ENCODE measurements at places on chromosomes 3 and 15.

DNA sequence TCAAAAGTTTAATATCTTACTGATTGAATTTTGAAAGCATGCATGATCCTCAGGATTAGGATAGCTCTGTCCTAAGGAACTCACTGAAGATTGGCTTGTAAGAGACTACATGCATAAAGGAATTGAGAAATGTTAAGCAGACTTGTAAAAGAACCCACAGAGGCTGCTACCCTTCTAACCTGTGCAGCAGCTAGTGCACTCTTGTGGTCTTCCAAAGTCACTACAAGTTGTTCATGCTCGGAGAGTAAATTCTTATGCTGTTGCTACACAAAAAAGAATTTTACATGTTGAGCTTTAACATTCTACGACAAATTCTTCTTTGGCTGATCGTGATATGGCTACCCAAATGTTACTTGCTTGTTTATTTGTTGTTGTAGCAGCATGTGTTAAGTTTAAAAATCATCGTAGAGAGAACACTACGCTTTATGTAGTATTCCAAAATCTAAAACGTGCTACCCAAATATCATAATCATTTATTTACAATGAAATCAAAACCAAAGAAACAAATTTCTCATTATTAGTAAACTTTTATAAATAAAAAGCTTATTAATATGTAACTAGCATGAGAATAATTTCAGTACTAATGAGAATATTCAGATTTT lies 55.0 kb downstream of the GOLIM4 start:
- no peak for DNase-seq

- no peak for DNase-seq
These were observed 8.0 kb upstream of the FILIP1L start for GRCh38 chr3:100122321-100122720.

GRCh38 chr3:99172736-99173657 lies 271.5 kb upstream of the DCBLD2 start:
- no peak for DNase-seq

- no peak for DNase-seq
These were observed 86.8 kb upstream of the MEF2A start for GRCh38 chr15:99478977-99479376.

- no peak for DNase-seq
These were observed 680.6 kb downstream of the NTRK3 start for GRCh38 chr15:87575896-87576473.

GRCh38 chr15:48131324-48131723 lies 10.5 kb downstream of the SLC24A5 start:
- no peak for DNase-seq

DNA sequence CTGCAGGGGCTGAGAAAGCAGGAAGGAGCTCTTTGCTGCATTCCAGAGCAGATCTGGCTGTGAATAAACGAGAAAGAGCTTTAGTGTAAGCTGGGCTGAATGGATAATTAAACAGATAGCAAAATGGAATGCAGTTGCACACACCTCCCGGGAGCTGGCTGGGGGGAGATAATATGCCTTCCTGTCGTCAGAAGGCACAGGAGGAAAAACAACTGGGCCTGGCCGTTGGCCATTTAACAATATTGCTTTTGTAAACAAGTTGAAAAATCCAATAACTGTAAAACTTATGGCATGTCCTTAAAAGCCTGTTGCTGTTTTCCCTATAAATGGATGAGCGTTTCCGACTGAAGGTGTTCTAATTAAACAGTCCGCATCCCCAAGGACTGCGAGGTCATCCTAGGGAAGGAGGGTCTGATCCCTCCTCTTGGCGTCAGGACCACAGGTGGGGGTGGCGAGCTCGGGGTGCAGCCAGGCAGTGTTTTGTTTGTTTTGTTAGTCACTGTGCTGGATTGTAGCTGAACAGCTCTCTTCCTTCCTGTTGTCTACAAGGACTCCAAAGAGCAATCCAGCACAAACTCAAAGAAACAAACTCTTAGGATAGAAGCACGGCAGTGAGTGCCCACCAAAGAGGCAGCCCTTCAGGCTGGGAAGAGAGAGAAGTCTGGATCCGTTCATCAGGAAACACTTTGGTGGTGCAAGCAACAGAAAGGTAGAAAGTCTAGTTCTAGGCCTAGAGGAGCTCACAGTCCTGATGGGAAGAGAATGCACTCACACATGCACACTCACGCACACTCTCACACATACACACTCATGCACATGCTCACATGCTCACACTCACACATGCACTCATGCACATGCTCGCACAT lies 133.4 kb upstream of the SMAD3 start:
- no peak for DNase-seq

- DNase-seq: no peak
These were observed 166.6 kb downstream of the SATB1 start for GRCh38 chr3:18258492-18258891.

- DNase-seq: no peak
These were observed 239.7 kb downstream of the UBE2E2 start for GRCh38 chr3:23442598-23443383.

- DNase-seq: no peak
These were observed 11.1 kb upstream of the TBC1D21 start for GRCh38 chr15:73862276-73862675.

DNA sequence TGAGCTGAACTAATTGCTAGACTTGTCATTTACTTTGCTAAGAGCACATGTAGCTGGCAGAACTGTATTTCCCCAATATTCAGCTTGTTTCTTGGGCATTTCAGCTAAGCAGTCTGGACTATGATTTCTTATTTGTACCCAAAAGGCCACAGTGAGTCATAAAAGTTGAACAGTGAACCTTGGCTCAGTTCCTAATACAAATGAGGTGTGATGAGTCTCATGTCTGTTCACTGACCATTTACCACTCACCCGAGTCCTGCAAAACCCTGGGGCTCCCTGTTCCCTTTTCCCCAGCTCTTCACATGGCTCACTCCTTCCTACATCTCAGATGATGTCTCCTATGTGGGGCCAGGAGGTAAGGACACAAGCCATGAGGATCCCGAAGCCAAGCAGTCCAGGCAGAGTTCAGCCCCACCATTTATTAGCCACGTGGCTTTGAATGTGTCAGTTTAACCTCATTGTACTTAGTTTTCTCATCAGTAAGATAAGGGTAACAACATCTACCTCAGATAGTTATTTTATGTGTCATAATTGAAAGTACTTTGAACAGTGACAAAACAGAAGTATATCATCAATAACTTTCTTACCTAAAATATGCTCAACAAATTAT lies 239.3 kb downstream of the IL5RA start:
- no peak for DNase-seq

GRCh38 chr3:40309925-40310695 lies 603 bp downstream of the EIF1B start:
- DNase-seq: peak; percentile 12

DNA sequence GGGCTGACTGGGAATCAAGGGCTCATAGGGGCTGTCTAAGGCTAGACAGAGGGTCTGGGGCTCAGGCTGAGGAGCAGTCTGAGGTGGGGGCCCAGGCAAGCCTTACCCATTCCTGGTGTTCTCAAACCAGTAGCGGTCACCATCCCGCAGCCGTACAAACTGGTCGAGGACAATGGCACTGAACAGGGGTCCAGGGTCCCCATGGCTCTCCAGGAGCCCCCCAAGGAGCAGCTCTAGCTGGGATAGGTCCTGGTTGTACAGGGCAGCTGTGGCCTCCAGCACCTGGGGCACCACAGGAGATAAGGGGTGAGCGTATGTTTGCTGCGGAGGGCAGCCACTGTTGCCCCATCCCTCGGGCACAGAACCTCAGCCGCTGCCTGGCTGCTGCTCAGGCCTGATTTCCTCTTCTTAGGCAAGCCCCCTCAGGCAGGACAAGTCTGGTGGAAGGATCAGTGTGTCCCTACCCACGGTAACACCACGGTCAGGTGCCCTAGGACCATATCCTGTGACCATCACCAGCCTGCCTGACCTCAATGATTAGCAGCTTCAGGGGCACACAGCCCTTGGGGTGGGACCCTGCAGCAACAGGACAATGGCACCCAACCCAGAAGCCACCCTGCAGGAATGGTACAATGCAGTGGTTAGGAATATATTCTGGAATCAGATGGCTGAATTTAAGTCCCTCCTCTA lies 5.9 kb downstream of the DUOX2 start:
- no peak for DNase-seq

DNA sequence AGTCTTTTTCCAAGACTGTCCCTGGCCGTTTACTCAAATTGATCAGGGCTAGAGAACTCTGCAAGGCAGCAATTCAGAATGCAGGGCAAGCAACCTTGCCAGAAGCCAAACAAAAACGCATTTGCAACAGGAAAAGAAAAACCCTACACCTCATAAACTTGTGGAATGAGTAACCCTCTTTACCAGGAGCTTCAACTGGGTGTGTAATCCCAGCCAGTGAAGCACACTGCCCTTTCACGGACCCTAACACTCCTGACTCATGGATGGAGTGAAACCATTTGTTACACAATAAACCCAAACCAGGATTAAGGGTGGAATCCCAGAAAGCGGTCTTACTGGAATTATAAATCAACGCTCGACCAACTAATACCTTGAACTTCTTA lies 14.8 kb upstream of the LDHAL6B start:
- DNase-seq: no peak

DNA sequence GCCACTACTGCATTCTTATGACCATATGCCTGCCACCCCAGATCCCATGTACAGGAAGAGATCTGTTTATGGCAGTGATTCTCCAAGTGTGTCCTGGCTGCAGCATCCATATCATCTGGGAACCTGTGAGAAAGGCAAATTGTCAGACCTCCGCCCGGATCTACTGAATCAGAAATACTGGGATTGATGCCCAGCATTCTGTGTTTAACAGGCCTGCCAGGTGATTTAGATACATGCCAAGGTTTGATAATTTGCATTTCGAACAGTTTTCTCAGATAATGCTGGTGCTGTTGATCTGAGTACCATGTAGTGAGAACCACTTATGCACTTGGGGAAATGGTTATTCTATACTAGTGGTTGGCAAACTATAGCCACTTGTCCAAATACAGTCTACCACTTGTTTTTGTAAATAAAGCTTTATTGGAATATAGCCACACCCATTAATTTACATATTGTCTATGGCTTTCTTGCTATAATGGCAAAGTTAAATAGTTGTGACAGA lies 165.4 kb downstream of the SSR3 start:
- DNase-seq: no peak

DNA sequence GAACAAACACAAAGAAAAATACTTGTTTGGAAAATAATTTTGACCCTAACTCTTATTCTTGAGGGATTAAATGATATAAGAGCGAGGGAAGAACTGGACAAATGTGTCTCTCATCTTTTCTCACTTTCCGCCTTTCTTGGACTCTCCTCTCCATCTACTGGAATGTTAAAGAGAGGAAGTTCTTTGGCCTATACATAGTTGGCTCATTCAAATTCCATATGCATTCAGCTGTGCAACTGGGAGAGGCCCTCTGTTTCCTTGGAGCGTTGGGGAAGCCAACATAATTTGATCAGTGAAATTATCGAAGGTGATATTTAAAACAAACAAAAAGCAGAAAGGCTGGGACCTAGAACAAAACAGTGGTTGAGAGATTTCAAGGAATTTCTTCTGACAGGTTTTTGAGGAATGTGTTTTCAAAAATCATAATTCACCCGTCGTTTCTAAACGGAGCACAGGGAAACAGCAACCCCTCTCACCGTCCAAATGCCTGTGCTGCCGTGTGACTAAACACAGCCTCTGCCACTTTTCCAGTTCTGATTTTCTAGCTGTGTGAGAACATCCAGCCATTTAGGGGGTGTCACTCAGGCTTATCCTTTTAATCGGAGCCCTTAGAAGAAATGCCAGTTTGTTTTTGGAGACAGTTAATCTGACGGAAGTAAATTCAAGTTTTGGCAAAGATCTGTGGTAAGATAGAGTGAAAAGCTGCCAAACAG lies 489.9 kb downstream of the SOX2 start:
- DNase-seq: no peak

DNA sequence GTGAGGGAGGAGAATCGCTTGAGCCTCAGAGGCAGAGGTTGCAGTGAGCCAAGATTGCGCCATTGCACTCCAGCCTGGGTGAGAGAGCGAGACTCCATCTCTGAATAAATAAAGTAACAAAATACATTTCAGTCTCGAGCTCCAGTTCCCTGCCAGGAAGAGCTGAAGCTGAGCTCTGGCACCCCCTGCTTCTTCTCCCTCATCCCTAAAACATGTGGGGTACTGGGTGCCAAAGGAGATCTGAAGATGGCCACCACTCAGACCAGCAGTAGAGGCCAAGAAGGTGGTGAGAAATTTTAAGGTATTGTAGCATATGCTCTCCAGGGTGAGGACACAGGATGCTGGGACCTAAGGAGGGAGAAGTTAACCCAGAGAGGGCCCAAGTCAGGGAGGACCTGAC lies 75.0 kb upstream of the CGNL1 start:
- no peak for DNase-seq

- no peak for DNase-seq
These were observed 157.8 kb downstream of the MECOM start for GRCh38 chr3:169505577-169506230.

DNA sequence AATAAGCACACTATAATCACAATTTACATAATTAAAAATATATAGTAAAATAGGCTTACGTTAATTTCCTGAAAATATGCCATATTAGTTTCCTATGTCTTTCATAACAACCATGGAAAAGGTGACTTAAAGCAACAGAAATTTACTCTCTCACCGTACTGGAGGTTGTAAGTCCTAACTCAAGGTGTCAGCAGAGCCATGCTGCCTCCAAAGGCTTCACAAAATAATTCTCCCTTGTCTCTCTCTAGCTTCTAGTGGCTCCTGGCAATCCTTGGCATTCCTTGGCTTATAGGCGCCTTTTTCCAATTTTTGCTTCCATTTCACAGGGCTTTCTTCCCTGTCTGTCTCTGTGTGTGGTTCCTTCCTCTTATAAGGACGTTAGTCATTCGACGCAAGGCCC lies 7.6 kb downstream of the SI start:
- DNase-seq: no peak

GRCh38 chr3:107660306-107660976 lies 137.7 kb downstream of the BBX start:
- DNase-seq: no peak

- no peak for DNase-seq
These were observed 54.3 kb upstream of the ST8SIA2 start for GRCh38 chr15:92339361-92339760.

DNA sequence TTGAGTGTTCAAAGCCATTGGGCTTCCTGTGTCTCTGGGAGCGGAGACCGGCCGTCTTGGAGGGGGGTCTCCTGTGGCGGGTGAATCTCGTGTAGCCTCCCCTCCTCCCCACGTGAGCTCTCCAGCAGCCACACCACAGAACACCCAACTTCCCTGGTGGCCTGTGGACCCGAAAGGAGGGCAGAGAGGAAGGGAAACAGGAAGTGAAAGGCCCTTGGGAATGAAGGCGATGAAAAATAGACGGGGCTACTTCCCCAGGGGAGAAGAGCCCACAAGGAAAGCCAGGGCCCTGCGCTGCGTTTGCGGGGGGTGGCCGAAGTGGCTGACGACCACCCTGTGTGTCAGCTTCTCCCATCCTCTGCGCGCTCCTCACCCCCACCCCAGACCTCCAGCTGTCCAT lies 5.4 kb downstream of the ANKRD63 start:
- no peak for DNase-seq

GRCh38 chr3:32184187-32184730 lies 54.2 kb upstream of the CMTM8 start:
- DNase-seq: no peak

DNA sequence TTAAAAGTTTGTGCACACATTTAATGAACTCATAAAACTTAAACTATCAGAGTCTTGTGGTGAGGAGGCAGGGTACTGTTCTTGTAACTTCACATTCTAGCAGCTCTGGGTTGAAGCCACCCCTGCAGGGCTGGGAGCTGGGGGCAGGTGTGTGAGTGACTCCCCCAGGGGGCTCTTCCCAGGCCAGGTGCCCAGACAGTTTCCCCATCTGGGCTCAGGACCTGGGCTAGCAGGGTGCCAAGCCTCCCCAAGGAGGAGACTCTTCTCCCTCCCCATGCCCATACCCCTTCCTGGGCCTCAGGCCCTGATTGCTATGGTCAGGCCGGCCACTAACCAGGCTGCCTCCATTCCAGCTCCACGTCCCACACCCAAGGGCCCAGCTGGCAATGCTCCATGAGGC lies 22.0 kb upstream of the CHCHD6 start:
- no peak for DNase-seq
